Suppressor macrophage treated with lipopolysaccharide for 1 hour (primary cell): ENCODE measurements at places on chromosomes 4 and X.
A peak's percentile ranks its signal among the peaks of the same experiment; 100 is the strongest.

GRCh38 chrX:133586443-133586842 lies 171.2 kb upstream of the GPC4 start:
- DNase-seq = no peak

DNA sequence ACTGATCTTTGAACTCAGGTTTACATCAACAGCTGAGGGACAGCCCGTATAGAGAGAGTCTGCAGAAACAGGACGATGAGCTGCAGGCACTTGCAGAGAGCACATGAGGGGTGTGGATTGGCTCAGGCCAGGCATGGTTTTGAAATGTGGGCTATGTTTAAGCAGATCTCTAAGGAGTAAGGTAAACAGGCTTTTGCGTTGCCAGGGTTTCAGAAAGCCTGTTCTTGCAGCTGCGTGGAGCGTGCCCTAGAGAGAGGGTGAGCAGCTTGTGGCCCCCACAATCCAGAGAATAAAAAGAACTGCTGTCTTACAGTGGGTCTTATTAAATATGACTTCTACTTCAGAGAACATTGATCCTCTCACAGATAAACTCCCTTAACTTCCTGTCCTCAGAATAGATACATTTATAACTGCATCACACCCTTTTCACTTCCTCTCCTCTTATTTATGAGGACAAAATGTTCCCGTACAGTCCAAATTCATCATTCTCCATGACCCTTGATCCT lies 64.1 kb downstream of the TMA16 start:
- DNase-seq = no peak

- no peak for DNase-seq
Measured at GRCh38 chr4:8646296-8647093, 53.9 kb downstream of the CPZ start.

DNA sequence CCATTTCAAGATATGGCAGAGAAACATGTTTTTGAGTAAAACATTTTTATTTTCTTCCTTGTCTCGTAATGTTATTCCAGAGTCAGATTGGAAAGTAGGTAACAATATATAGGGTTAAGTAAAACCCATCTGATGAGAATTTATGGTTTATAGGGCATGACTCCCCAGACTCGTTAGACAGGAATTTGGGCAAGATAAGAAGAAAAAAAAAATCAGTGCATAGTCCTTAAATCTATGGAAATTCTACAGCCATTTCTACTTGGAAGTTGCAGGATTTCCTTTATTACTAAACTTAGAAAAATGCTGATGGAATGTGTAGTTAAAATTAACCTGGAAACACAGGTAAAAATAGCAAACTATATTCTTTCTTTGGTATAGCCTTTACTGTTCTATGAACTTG lies 366.1 kb upstream of the MAGEB16 start:
- DNase-seq = no peak

GRCh38 chr4:163467082-163467770 lies 6.3 kb downstream of the TKTL2 start:
- DNase-seq = no peak

GRCh38 chrX:1075741-1076140 lies 136.7 kb downstream of the CRLF2 start:
- no peak for DNase-seq

- no peak for DNase-seq
Measured at GRCh38 chrX:21975812-21976211, 35.3 kb downstream of the SMS start.

- DNase-seq = peak; percentile 57
Measured at GRCh38 chrX:120308959-120309872, 2.0 kb downstream of the TMEM255A start.

DNA sequence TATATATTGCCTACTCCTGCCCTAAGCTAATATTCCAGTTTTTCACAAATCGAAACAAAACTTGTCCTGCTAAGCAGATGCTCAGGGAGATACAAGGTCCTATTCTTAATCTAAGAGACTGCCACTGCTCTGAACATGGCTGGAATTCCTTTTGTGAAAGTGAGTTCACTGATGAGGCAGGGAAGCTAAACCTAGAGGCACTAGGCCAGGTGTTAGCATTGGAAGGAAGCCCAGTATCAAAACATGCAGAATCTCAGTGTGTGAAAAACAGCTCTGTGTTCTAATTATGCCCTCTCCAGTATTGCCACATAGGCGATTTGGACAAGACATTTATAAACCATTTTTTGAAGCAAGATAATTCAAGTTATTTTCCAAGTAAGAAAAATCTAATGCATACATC lies 47.6 kb downstream of the ABCG2 start:
- no peak for DNase-seq

DNA sequence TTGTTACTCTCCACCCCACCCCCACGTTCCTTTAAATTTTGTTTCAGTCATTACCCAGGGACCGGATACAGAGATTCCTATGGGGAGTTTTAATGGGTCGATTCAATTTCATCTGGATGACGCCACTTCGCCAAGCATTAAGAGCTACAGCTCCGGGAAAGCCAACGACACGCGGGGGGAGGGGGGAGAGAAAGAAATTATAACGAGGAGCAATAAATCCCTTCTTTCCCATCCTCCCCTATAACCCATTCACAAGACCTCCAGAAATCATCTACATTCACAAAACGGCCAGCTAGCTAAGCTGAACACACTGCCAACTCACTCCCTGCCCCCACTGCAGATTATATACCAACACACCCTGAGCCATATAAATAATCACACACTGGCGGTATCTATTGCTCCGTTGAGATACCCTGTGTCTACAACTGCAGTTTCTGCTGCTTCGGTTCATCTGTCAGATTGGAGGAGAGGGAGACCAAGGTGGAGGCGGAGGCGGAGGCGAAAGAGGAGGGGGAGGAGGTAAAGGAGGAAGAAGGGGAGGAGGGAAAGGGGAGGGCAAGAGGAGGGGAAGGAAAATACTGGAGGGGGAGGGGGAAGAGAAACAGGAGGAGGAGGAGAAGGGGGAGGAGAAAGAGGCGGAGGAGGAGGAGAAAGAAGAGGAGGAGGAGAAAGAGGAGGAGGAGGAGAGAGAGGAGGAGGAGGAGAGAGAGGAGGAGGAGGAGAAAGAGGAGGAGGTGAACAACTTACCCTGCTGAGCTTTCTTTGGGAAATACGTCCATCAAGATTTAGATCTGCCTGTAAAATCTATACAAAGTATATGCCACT lies 113.9 kb upstream of the VAMP7 start:
- DNase-seq = no peak

- DNase-seq = peak; percentile 59
Measured at GRCh38 chrX:119488749-119489148, 20.5 kb downstream of the SLC25A5 start.

GRCh38 chrX:14508025-14508690 lies 21.2 kb upstream of the GLRA2 start:
- DNase-seq = no peak

DNA sequence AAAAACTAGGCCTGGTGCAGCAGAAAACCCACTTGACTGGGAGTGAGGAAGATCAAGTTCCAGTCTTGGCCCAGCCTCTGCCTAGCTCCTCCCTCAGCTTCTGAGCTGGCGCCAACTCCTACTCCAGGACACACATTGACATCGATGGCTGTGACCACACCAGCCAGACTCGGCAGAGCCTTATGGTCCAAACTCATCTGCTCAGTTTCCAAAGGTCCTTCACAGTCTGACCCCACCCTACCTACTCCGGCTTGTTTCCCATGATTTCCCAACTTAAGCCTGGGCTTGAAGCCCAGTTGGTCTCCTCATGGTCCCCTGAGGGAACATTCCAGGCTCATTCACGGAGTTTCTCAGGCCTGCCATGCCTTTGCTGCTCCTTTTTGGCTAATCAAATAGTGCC lies 10.1 kb downstream of the ELF4 start:
- no peak for DNase-seq

DNA sequence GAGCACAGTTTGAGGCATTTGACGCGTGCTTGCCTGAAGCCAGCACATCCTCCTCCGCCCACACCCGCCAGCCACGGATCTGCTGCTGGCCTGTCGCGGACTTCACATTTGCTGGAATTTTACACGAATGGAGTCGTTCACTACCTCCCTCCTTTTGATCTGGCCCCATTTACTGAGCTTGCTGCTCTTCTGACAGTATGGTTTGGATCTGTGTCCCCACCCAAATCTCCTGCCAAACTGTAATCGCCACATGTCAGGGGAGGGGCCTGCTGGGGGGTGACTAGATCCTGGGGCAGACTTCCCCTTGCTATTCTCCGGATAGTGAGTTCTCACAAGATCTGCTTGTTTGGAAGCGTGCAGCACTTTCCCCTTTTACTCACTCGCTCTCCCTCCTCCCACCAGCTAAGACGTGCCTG lies 19.9 kb upstream of the CPLX1 start:
- DNase-seq = no peak

DNA sequence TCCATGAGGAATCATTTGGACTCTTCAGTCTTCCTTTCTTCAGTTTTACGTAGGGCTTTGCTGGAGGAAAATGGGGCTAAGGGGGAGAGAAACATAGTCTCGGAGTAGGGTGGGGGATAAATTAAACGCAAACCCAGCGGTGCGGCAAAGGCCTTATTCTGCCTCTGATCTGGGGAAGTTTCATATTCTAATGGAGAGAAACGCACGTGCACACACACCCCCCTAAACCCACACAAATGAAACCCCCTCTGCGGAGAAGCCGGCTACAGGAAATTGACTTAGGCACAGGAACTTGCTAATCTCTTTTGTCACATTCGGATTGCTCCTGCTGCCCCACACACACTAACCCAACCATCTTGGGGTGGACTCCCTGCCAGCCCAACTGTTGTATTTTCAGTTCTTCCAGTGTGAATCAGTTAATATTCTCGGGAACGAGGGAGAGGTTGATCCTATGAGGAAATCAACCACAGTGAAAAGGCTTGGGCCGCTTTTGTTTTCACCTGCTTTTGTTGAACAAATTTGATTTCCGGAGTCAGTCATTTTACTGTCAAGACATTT lies at the start of gene RHOH:
Gene RHOH, plus strand, starts transcription at position 308 of the 558 bp plus-strand sequence. CDS start 46,356 bp downstream, outside the sequence.
- peak; percentile 56 for DNase-seq

GRCh38 chrX:6708676-6709380 lies 173.9 kb upstream of the VCX3A start:
- DNase-seq = no peak

DNA sequence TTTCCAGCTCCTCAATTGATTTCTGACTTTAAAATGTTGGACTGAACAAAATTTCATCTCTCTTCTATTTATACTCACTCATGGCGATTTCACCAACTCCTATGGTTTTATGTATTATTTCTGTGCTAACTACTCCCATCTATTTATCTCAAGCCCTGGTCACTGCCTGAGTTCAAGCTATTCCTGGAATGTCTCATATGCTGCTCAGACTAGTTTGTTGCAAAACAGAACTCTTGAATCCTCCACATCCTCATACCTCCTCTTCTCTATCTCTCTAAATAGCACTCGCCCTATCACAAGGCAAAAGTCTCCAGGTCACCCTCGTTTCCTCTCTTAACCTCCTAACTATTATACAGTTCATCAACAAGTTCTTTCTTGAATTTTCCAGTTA lies 19.0 kb upstream of the DDX60 start:
- DNase-seq = no peak

GRCh38 chrX:45126158-45126557 lies 74.5 kb downstream of the DIPK2B start:
- DNase-seq = peak; percentile 1

GRCh38 chr4:24894846-24895245 lies 18.0 kb downstream of the CCDC149 start:
- no peak for DNase-seq

- no peak for DNase-seq
Measured at GRCh38 chr4:102601586-102602227, 100.5 kb downstream of the NFKB1 start.

GRCh38 chr4:76702440-76703122 lies 195.4 kb downstream of the SOWAHB start:
- DNase-seq = no peak

DNA sequence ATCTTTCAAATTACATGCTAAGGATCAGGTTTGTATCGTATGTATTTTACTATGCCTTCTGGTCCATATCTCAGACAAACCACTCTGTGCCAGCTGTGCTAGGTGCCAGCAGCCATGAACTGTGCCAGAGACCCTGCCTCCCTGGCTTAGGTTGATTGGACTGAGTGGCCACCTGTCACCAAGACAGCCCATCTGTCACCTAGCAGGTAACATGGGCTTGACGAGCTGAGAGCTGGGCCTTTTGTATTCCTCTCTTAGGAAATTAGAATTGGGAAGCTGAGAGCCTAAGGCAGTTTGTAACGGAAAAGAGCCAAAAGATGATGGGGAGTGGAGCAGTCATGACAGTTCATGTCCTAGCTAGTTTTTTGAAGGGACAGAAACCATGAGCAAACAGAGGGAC lies 42.5 kb downstream of the TMEM164 start:
- no peak for DNase-seq

- no peak for DNase-seq
Measured at GRCh38 chrX:141279476-141279875, 37.2 kb upstream of the SPANXC start.

GRCh38 chr4:75848891-75849290 lies 53.4 kb downstream of the PPEF2 start:
- no peak for DNase-seq

GRCh38 chr4:76585897-76586360 lies 150.9 kb downstream of the SHROOM3 start:
- DNase-seq = peak; percentile 59

DNA sequence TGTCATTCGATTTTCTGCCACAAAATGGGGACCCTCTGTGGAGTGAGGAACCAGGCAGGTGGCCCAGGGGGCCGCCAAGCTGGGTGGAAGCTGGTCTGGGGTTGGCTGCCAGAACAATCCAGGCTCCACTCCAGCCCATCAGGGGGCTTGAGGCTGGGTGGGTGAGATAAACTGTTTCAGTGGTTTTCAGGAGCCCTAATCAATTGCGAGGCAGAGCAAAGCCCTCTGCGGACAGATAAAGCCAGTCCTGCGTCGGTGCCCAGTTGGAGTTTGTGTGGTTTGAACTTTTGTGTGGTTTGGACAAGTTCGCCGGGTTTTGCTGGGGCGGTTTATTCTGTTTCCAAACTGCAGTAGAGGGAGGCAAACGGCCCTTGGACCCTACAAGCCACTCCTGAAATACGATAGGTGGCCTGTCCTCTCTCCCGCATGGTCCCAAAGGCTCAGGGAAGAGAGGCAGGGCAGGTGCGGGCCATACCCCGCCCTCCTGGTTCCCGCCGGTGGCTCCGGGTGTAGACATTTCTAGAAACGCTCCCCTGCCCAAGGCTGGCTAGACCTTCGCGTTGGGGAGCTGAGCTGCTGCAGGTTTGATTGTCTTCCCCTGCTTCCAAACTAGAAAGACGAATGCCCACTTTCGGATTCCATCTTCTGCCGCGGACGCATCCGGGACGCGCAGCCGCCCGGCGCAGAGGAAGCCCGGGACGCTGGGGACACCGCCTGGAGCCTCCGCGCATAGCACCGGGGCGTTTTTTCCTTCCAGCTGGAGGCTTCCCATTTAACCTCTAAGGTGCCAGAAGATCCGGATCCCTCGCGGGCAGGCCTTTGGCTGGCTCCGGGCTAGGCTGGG lies 169.0 kb upstream of the BCOR start:
- DNase-seq = peak; percentile 79

DNA sequence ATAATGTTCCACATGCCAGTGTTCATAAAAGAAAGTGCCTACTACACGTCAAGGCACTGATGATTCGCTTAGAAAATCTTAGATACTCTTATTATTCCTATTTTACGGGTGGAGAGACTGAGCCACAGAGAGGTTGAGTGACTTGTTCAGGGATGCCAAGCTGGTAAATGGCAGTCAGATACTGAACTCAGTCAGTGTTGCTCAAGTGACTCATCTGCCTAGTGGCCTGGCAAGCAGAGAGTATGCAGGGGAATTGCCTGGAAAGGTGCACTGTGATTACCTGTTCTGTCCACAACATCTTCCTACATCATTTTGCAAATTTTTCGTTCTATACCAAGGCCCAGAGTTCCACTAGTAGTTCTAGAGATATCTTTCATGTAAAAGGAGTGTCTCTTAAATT lies 68.4 kb downstream of the RAPGEF2 start:
- no peak for DNase-seq

- no peak for DNase-seq
Measured at GRCh38 chr4:24278693-24279092, 305.7 kb downstream of the DHX15 start.

GRCh38 chr4:130165381-130165780 lies 1069.4 kb downstream of the C4orf33 start:
- DNase-seq = no peak
